Stimulated activated CD8-positive, alpha-beta memory T cell treated with anti-CD3 and anti-CD28 coated beads, Interleukin-7, amount 100 ng/mL, for 24 hours (primary cell): ENCODE measurements at places on chromosomes 5 and 9.

DNA sequence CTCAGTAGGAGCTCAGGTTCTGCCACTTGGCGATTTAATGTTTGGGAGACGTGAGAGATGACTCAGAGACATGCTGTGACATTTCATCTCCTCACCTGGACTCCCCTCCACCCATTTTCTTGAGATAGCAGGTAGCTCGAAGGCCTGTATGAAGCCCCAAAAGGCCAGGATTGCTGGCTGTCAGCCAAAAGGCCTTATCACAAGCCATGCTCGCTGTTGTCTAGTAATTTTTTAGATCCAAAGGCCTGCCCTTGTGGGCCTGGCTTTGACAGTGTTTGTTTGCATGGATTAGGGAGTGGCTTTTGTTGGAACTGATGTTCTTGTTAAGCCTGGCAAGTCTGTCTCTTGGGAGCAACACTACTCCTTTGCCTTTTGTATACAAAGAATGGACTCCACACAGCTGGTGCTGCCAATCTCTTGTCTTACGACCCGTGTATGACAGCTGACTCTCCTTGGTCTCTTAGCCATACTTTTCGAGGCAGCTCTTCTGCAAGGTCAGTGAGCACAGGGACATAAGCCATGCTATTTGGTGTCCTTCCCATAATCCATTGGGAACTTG, 22.7 kb downstream of the CAVIN4 start:
- no peak for DNase-seq

DNA sequence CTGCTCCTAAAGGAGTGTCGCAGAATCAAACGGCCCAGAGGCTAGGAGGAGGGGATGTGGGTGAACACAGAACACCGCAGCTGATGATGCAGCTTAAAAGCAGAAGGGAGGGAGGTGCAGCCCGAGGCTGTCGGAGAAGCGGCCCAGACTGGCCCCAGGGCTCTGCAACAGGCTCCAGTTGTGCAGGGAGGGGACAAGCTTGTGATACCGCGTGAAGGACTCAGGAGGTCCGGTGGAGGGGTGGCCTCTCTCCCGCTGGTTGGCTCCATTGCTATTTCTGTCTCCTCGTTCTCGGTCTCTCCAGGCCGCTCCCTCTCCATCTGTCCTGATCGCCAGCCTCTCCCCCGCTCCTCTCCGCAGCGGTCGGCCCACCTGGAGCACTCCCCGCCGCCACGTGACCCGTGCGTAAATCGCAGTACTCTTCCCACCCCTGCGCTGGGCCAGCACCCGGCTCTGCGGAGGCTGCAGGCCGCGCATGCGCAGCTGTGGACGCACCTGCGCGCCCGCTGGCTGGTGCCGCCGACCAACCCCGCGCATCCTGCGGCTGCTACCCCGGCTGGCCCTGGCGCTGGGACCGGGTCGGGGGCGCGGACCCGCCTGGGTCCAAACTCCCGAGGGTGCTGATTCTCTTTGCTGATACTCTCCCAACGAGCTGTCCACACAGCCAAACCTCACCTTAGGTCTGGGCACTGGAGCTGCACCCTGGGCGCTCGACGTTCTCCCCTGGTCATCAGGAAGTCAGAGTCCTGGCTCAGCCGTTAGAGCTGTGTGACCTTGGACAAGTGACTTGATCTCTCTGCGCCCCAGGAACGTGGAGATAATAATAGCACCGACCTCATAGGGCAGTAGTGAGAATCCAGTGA, 3.7 kb upstream of the STXBP1 start:
- no peak for DNase-seq

DNA sequence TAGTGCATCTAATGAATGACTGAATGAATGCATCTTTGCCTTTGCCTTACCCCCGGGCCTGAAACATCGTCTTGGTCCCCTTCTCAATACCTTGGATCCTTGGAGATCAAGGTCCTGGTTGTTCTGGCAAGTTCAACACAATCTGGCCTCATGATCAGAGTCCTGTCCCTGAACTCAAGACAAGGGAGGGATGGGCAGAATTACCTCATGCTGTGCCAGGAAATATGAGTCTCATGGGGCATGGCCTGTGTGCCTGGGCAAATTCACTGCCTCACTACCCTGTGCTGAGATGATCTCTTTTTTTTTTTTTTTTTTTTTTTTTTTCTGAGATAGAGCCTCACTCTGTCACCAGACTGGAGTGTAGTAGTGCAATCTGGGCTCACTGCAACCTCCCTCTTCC, 630 bp upstream of the BTNL3 start:
- DNase-seq = no peak

- no peak for DNase-seq
Observed at GRCh38 chr5:139848508-139849100, 53.0 kb downstream of the PSD2 start.

DNA sequence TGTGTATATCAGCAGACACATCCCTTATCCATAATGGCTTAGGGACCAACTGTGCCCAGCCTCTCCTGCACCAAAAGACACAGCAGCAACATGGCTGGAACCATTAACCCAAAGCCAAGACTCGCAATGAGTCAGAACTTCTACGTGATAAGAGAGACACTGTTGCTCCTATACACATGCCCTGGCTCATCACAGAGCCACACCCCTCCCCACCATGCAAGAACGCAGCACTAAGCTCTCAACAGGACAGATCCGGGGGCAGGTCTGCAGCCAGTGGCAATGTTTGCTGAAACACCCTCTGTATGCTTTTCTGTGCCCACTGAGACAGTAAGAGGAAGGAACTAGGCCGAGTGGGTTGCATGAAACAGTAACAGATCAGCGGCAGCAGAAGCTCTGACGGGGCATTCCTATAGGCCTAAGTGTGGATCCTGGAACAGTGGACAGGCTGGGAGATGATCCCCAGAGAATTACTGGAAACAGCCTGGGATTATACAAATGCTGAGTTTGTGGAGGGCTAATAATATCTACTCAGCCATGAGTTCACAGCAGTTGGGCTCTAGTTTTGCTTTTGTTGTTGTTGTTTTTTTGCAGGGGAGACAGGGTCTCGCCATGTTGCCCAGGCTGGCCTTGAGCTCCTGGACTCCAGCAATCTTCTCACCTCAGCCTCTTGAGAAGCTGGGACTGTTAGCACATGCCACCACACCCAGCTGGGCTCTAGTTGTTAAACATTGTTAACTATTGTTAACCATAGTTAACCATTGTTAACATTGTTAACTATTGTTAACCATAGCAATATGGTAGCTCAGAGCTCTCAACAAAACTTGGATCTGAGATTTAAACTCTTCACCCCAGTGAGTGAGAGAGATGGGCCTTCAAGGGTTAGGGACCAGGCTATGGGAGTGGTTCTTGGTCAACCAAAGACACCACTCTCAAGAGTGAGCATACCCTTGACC, 41.0 kb downstream of the B4GALT1 start:
- DNase-seq = no peak

DNA sequence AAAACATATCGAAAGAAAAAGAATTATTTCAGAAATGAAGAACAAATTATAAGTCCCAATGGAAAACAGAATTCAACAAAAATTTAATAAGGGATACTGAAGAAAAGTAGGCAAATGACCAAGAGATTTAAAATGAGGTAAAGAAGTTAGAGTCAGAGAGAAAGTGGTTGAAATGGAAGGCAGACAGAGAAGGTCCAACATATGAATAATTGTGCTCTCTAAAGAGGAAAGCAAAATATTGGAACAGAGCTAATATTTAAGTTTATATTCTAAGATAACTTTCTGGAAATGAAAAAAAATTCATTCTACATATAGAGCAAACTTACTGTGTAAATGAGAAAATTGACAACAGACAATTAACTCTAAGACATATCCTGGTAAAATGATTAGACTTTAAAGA, 94.1 kb downstream of the PTCH1 start:
- DNase-seq = no peak

- no peak for DNase-seq
Observed at GRCh38 chr5:143664623-143665022, 147.3 kb upstream of the HMHB1 start.

- DNase-seq = no peak
Observed at GRCh38 chr5:100691548-100691947, 156.4 kb downstream of the FAM174A start.

GRCh38 chr5:67178085-67178484, 18.5 kb downstream of the CD180 start:
- DNase-seq = no peak

DNA sequence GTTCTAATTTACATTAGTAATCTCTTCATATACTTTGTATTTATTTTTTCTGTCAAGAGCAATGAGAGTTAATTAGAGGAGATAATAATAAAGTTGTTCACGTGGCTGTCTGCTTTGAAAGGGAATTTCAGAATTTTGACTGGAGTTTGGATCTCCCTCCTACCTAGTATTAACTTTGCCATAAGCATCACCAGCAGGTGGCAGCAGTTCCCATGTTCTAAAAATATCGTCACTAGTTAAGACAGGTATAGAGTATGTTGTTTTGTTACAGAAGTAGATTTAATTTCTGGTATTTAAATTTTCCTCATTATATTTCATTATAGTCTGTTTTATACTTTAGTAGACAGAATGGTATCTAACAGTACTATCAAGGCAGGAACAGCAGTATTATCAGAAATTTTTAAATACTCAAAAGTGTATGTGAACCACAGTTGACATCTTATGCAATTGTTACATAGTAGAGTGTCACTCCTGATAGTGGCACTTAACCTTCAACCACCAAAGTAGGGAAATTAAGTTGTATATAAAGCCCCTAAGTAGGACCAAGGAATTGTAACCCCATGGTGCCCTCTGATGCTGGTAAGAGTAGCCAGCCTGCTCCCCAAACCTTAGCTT, 20.4 kb downstream of the GNPDA1 start:
- DNase-seq = peak; percentile 63

- no peak for DNase-seq
Observed at GRCh38 chr9:757246-757881, 84.1 kb upstream of the DMRT1 start.

- no peak for DNase-seq
Observed at GRCh38 chr5:123438244-123438643, 15.0 kb upstream of the CEP120 start.

DNA sequence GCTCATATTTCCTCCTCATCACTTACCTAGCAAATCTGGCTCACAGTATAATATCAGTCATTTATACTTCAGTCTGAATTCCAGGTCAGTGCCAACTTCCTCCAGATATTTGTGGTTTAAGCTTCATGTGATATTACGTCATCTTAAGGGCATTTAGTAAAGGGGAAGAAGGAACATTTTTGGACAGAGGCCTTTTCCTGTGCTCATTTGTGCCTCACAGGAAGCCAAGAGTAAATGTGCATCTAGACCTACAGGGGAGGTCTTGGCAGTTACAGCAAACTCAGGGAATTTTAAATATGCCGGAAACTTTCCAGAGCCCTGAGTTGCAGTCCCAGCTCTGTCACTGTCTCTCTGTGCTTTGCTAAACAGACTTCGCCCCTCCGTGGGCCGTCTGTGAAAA, 12.3 kb upstream of the KCNIP1 start:
- DNase-seq = no peak

DNA sequence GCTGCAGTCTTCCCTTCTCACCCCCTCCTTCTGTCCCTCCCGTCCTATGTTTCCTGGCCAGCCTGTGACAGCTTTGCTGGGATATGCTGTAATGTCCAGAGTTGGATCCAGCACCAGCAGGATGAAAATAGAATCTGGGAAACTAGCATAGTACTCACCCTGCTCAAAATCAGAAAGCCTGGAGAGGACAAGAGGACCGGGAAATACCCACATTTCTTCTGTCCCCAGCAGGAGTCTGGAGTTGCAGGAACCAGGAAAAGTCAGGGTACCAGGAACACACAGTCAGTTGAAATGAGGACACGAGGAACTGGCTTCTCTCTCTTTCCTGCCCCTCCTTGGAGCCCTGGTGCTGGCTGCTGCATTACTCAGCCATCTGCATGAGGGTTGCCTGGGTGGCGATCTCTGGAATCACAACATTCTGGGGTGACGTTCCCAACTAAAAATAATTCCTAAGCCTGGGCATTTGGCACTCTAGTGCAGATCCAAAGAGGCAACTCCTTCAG, 59.6 kb upstream of the NFIL3 start:
- no peak for DNase-seq

- DNase-seq = no peak
Observed at GRCh38 chr5:181062631-181063030, 22.6 kb downstream of the BTNL9 start.

GRCh38 chr9:33165263-33166151, 1.6 kb downstream of the B4GALT1 start:
- no peak for DNase-seq

DNA sequence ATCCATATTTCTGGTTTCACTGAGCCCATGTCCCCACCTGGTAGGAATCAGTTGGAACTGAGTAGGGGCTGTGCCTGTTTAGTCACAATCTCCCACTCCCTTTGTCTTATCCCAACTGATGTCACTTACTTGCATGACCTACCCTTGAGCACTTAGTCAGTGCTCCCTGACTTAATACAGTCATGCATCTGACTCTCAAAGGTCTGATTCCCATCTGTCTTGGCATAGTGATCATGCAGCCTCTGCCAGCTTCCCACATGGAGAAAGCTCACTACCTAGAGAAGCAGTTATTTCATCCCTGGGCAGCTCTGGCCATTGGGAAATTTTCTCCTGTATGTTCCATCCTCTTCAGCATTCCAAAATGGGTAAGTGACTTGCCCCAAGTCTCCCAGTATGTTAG, 24.8 kb downstream of the ABLIM3 start:
- DNase-seq = no peak

- DNase-seq = no peak
Observed at GRCh38 chr5:38143384-38143783, 115.0 kb upstream of the EGFLAM start.

GRCh38 chr5:158450751-158451171, 591.8 kb upstream of the CLINT1 start:
- DNase-seq = no peak

DNA sequence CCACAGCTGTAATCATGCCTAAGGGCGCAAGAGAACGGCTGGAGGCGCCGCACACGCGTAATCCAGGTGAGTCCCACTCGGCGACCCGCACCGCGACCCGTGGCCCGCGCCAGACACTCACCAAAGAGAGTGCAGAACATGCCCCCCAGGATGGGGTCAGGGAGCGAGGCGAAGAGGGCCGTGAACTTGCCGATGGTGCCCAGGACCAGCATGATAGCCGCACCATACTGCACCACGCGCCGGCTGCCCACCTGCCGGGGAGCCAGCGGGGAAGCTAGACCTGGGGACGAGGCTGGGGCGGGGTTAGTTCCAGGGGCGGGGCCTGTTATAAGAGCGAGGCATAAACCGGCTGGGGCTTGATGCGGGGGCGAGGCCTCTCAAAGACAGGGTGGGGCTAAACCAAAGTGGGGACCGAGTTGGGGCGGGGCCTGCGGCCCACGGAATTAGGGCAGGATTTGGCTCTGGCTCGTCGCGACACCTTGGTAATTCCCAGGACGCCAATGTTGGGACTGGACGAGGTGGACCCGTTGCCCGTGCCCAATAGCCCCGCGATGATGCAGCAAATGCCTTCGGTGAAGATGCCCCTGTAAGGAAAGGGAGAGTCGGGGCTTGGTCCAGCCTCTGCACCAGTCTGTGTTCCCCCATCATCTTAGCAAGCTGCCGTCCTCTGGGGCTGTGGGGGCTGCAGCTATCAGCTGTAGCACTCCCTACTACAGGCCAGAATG, 4.8 kb downstream of the SLC23A1 start:
- no peak for DNase-seq

- DNase-seq = no peak
Observed at GRCh38 chr5:151002250-151002649, 18.1 kb upstream of the GPX3 start.

- DNase-seq = peak; percentile 26
Observed at GRCh38 chr9:136629879-136630661, 32.6 kb upstream of the EGFL7 start.
